ENCODE measurements at places on chromosomes 3 and 15.

DNA sequence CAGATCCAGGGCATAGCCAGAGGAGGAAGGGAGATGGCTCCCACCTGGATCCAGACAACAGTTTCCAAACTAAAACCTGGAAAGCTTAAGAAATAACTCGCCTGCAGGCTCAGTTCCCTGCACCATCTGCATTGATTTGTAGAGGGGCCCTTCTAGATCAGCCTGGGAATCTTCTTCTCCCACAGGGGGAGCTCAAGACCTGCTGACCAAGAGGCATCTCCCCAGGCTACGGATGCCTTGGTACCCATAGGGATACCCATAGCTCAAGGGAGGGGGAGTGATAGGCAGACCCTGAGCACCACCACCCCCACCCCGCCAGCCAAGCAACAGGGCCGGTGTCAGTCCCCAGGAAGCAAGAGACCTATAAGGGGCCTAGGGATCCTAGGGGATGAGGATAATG is 28.0 kb upstream of the DCLK3 start:
- DNase-seq = no peak

GRCh38 chr3:133840767-133841166 is 35.2 kb downstream of the SRPRB start:
- no peak for DNase-seq

DNA sequence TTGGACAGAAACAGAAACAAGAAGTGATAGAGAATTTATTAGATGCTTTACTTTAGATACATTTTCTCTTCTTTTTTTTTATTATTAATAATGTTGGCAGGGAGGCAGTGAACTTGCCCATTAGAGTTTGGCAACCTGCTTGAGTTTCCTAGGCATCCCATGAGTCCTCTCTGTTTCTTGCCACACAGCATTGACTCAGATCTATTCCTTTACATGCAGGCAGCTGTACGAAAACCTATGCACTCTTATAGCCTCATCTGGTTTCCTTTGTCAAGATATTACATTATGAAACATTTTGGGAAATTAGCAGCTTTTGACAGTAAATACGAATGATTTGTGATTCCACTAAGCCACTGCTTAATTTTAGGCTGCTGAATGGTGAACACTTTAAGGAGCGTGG is 23.3 kb downstream of the IL1RAP start:
- no peak for DNase-seq

- peak; percentile 71 for DNase-seq
These were observed at the start of gene ELL3 for GRCh38 chr15:43776718-43777266. Gene ELL3, minus strand, starts transcription at chr15:43776966. Its CDS starts 65 bp downstream, at chr15:43776901.

DNA sequence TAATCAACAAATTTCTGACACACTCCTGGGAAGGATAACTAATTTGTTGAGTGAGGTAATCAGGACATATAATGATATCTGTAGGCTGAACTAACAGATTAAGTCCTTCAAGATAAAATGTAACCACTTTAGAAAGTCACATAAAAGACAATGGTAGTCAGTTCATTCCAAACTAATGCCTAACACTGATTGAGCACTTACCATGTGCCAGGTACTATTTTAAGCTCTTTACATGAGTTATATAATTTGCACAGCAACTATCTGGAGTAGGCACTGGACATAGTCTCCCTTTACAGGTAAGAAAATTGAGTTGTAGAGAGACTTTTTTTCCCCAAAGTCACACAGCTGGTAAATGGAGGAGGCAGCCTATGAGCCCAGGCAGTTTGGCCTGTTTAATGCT is 211.2 kb upstream of the CFAP20DC start:
- no peak for DNase-seq

Measured in stimulated activated CD4-positive, alpha-beta T cell treated with anti-CD3 and anti-CD28 coated beads, Interleukin-4, amount 100 ng/mL, for 48 hours (primary cell).